ENCODE measurements at places on chromosomes 5 and 9.

DNA sequence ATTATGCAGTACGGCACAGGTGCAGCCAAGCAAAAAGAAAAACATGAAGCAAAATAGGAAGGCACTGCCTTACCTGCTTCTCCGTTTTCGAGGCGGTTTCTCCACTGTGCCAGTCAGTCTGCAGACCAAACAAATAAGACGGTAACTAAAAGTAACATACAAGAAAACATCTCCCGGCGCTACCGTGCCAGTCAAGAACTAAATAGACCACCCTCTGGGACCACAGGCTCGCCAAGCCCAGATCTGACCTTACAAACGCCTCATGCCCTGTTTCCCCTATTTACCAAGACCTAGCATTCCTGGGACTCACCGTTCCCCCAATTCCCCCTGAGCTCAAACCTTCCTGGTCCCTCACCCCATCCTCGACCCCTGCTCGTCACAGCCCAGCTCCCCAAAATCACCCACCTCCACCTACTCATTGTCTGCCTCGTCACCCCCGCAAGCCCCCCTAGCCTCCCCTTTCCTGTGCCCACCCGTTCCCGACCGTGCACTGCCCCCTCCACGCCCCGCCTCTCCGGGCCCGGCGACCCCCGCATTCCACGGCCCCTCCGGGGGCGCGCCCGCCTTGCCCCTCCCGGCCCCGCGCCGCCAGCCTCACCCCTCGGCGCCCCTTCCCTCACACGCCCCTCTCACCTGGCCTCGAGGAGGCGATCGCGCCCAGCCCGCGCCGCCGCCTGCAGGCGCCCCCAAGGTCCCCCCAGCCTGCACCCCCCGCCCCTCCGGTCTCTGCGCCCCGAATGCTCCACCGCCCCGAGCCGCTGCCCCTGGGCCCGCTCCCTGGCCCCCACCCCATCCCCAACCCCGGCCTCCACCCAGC, 560 bp downstream of the SCAI start:
- DNase-seq: peak; percentile 0

- no peak for DNase-seq
Observed at GRCh38 chr9:133075925-133076630, 14.3 kb downstream of the CEL start.

DNA sequence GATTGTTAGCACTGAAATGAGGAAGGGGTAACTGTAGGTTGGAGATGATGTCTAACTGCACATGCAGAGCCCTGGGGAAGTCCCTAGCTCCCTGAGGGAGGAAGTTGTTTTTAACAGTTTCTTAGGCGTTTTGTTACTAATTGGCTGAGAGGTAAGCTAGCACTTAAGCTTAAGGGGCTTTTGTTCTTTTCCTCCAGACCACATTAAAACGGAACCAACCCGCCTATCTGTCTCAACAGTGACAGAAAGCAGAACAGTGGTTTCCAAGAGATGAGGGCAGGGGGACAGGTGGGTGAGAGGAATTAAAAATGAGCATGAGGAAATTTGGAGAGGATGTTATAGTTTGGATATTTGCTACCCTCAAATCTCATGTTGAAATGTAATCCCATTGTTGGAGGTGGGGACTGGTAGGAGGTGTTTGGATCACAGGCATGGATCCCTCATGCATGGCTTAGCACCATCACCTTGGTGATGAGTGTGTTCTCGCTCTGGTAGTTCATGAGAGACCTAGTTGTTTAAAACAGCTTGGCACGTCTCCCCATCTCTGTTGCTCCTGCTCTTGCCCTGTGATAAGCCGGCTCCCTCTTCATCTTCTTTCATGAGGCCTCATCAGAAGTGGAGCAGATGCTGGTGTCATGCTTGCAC, 38.9 kb downstream of the LYRM7 start:
- no peak for DNase-seq

- DNase-seq: no peak
Observed at GRCh38 chr5:142955628-142956027, 185.5 kb downstream of the ARHGAP26 start.

Data from stimulated activated CD8-positive, alpha-beta memory T cell treated with anti-CD3 and anti-CD28 coated beads, Interleukin-7, amount 100 ng/mL, for 1 hour (primary cell).